ENCODE measurements at places on chromosomes 2 and 18.

- DNase-seq = no peak
Measured at GRCh38 chr2:225328192-225328591, 71.3 kb upstream of the NYAP2 start.

- DNase-seq = no peak
Measured at GRCh38 chr2:40967451-40967850, 515.6 kb upstream of the SLC8A1 start.

- no peak for DNase-seq
Measured at GRCh38 chr2:173048522-173048896, 27.1 kb upstream of the MAP3K20 start.

- DNase-seq = no peak
Measured at GRCh38 chr2:27705851-27706622, 42.3 kb downstream of the SLC4A1AP start.

- no peak for DNase-seq
Measured at GRCh38 chr2:144288438-144288837, 231.5 kb downstream of the ZEB2 start.

- no peak for DNase-seq
Measured at GRCh38 chr2:183495079-183495478, 370.8 kb downstream of the NUP35 start.

DNA sequence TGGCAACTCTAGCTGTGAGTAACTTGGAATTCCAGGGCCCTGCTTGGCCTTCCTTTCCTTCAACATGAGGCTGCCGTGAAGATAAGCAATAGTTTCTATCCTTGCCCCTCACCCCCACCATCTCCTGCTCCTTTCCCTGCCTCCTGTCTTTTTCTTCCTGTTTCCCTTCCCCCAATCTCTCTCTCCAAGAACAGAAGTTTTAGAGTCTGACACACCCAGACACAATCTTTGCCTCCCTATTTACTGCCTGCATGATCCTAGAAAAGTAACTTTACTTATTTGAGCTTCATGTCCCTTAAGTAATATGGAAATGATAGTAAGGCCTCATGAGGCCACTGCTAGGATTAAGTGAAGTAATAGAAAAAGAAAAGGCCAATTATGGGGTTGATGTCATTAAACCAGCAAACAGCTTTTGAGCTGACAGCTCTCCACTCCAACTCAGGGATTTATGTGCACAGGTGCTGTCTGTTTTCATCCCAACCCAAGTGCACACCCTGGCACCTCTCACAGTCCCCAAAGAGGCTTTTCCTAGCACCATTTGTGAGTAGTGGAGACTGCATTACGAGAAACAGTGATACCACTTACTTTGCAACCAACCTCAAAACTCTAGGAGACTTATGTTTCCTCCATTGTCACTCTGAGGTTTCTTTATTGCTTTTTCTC is 123.7 kb upstream of the SIX3 start:
- DNase-seq = no peak

DNA sequence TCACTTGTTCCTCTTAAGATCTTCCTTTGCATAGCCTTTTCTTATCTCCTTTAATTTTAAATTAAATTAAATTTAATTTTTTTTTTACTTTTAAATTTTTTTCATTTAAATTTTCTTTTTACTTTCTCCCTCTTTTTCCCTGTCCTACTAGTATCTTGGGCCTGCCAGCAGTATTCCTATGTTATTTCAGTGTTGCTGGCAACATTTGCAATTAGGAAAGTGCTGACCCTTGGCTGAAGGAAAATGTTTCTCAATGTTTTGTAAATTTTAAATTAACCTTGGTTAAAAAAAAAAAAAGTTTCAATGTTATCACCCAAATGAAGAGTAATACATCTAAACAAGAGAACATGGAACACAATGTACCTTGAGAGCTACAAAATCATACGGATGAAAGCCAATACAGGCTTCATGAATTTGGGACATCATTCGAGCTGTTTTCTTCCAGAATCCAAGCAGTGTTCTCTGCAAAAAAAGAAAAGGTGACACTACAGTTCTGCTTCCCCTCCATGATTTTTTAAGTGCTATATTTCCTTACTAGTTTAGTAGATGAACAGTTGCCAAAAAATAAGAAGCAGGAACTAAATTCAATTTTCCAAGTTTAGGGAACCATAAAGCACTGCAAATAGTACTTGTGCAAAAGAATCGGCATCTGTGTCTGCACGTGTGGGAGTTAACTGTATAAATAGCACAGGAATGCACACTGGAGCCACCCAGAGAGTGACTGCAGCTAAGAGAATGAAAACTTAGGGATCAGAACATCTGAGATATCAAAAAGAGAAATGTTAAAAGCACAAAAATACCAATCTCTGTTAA is 55.8 kb downstream of the ICA1L start:
- no peak for DNase-seq

DNA sequence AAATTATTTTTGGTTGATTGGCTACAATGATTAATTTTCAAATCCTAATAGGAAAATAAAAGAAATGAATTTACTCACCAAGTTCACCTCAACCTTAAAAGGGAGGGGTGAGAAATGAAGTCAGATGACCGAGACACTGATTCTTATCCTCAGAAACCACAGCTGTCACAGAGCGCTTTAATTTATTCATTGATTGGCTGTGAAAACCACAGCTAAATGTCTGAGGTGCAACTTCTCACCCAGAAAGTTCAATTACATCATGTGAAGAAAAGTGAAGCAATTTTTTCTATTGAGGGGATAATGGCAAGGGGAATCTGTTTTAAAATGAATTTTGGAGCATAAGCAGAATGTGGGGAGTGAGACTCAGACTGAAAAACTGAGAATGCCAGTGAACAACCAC is 128.4 kb downstream of the RNF152 start:
- DNase-seq = no peak

DNA sequence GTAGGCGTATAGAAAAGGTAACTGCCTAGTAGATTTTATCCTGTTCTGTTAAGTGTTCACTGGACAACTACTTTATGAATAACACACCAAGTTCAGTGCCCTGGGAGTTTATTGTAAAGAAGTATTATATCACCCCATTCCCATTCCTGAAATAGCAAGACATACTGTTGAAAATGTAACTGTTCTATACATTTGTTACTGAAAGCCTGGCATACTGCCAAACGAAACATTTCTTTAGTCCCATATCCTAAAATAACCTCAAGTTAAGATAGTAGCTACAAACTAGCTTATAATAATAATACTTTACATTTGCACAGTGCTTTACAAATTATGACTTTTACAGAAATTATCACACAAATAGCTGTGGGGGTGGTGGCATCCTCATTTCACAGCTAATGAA is 25.1 kb downstream of the SPDYA start:
- no peak for DNase-seq

- no peak for DNase-seq
Measured at GRCh38 chr2:143694335-143694734, 565.1 kb downstream of the ARHGAP15 start.

- DNase-seq = no peak
Measured at GRCh38 chr18:477565-477964, 22.9 kb downstream of the COLEC12 start.

DNA sequence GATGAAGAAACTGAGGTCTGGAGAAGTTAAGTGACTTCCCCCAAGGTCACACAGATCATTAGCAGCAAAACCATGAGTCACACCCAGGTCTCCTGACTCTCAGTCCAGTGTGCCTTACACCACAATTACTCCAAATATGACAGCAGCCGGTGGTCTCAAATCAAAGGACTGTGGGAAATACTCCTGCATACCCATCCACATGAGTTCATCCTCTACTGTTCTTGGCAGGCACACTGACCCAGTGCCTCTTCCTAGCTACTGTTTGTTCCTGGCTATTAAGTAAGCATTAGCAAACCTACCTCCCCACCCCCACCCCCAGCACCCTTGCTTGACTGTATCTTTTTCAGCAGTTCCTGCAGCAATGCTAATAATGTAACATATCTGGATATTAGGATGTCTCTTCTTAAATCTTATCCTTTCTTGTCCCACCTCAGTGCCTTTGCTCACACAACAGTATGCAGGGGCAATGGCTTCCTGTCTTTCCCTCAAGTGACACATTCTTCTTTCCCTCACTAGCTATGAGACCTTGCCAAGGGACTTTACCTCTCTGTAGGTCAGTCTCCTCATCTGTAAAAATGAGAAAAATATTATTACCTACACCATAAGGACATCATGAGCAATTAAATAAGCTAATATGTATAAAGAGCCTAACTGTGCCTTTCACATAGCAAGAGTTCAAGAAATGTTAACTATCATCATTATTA is 46.2 kb downstream of the FAM98A start:
- no peak for DNase-seq

GRCh38 chr2:53562407-53562806 is 205.2 kb upstream of the CHAC2 start:
- no peak for DNase-seq

DNA sequence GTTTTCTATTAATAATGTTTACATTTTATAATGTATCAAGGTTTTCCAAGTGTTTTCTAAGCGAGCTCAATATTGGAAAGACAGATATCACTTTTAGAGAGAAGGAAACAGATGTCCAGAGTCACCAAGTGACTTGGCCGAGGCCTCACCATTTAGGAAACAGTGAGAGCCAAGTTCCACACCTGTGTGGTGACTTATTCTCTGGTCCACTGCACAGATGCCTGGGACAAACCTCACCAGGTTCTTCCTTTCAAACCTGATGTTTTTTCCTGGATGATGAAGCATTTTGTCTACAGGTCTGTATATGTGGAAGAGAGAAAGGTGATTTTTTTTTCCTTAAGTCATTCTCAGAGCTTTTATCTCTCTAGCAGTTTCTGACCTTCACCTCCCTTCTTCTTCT is 280.7 kb downstream of the LPIN1 start:
- DNase-seq = no peak

DNA sequence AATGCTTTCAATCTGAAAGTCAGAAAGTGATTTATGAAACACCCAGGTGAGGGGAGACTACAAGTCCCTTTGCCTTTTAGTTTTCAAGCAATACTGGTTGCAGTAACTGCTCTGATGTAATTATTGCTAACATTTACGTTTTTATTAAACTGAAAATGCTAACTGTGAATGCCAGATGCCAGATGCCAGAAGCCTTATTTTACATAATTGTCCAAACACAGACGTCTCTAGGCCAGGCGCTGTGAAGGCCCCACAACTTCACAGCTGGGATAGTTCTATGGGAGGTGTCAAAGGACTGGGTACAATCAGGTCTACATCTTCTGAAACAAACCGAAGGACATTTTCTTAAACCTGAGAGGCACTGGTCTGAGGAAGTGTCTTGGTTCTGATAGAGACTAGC is 27.5 kb upstream of the MSGN1 start:
- DNase-seq = no peak

DNA sequence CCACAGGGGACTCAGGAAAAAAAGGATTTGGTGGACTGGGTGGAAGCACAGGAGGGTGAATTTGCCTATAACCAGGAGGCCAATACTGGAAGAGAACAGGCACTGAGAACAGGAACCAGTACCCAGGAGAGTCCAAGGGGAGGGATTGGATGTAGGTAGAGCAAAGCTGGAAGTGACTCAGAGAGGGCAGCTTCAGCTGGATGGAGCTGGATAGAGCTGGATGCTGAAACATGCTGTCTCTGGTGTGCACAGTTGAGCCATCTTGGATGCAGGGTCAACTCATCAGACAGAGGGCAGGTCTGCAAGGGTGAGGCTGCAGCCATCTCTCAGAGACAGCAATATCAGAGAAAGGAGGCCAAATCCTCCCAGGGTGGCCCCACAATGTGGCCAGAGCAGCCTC is 134.0 kb downstream of the GALNT14 start:
- DNase-seq = no peak

GRCh38 chr2:6353669-6354068 is 512.0 kb downstream of the CMPK2 start:
- DNase-seq = no peak

DNA sequence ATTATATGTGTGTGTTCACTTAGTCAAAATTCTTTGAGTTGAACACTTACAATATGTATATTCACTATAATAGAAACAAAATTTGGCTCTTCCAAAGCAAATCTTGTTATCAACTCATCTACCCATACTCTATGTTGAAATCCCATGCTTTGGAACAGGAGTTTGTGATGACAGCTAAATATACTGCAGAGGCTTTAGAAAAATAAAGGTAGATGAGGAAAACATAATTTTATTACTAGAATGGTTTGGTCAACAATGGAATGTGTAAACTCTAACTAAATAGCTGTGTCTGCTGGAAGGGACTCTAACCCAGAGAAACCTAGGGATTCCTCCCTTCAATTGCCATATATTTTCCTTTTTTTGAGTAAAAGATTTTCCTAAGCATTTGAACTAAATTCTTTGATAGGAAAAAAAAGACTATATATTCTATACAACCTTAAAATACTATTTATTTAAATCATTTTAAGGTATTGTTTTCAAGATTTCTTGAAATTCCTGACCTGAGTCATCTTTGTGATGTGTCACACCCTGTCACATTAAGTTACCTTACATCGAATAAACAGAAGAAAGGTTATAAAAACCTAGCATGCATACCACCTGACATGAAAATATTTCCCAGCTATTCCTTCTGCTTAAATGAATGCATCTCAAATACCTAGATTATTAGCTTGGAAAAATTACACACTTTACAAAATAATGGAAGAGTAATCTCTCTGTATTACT is 175.5 kb downstream of the OTX1 start:
- DNase-seq = no peak

DNA sequence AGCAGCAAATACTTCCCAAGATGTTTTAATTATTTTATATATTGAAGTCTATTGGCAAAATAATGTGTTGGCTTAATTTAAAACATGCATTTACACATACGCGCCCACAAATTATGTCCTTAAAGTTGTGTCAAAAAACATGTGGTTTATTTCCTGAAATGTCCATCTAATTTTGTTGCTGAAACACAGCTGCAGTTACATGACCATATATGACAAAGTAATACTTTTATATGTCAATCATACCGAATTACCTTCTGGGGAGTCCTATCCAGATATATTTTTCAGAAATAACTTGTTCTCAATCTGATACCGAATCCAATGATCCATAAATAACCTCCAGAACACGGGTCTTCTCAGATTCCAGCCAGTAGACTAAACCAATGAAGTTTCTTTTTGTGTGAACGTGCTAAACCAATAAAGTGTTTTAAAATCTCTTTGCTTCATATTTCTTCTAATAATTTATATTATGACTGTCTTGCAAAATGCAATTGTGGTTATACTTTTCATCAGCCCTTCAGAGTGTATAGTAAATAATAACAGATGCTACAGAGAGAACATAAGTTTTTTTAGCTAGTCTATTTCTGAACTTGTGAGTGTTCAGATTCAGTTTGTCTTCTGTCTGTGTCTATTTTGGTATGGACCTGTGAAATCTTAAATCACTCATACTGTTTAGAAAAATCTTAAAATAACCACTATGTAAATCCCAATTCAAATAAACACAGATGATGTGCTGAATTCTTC is 2.4 kb downstream of the SCG2 start:
- DNase-seq = no peak

GRCh38 chr2:217125014-217125413 is 265.1 kb upstream of the TNP1 start:
- DNase-seq = no peak

DNA sequence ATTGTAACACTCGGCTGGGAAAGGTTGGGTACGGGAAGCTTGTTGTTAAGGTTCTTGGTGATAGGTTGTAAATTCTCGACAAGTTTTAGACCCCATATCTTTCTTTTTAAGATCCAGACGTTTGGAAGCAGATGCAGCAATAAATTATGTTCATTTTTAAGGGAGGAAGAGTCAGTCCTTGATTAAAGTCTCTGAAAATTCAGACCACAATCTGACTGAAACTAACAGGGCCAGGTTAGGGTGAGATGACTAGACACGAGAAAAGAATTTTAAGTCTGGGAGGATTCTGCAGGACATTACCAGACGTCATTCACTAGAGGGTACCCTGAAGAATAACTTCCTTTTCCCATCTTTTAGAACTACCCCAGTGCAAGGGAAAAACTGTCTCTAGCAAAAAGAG is 16.1 kb downstream of the WIPF1 start:
- DNase-seq = no peak

- DNase-seq = no peak
Measured at GRCh38 chr2:191980483-191980882, 133.6 kb upstream of the CAVIN2 start.

Data from NT2/D1 (cell line).